ENCODE measurements at places on chromosomes 5 and 9. TPM values are rescaled to one million over a fixed set of nuclear protein-coding genes. Genes with fewer than 3 reads are reported as not detected.

GRCh38 chr5:111755942-111756381, 1.0 kb downstream of the NREP start:
- no peaks in the 10 kb centered on the region for H3K36me3 ChIP-seq
- H3K27me3 ChIP-seq, result no peaks in the 10 kb centered on the region
- H3K4me1 ChIP-seq, result peaks cover 8% of the 10 kb centered on the region
- peak overlapping the region; percentile 94 for H3K4me3 ChIP-seq
- DNase-seq, result no peak

CYLC2 gene
- not detected for total RNA-seq

DNA sequence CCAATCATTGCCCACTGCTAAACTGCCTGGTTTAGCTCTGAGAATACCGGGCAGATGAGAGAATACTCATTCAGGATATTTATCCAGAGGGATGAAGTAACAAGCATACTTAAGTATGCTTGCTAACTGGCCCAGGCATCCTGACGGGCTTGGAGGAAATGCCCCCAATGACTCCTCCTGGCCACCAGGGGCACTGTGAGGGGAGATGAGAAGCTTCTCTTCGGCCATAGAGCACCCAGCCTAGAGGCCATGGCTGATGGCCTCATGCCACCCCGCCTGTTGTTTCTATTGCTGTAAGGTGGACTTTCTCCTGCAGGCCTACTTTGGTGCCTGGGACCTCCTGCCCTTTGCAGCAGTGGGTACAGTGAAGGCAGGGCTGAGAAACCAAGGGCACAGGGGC, 134.5 kb upstream of the FSTL4 start:
- no peaks in the 10 kb centered on the region for H3K4me1 ChIP-seq
- DNase-seq, result no peak
- H3K27me3 ChIP-seq, result peaks cover 7% of the 10 kb centered on the region
- no peaks in the 10 kb centered on the region for H3K36me3 ChIP-seq

DNA sequence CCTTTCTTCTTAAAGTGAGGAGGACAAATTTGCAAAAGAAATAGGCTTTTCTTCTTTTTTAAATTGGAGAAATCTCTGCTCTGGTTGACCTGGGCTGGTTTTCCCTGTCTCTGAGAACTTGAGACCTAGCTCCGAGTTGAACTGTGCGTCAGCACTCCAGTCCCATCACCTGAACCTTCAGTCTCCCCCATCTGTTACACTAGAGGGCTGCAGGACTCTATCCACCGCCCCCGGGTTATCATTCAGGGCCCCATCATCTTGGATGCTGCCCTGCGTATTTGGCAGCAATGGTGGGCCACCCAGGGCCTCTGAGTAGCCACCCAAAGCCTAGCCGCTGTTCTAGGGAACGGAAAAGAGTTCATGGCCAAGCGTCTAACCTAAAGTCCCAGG, 2.5 kb downstream of the FOXE1 start:
- H3K4me1 ChIP-seq, result peaks cover 10% of the 10 kb centered on the region
- DNase-seq, result no peak
- H3K27me3 ChIP-seq, result peaks cover 55% of the 10 kb centered on the region
- no peaks in the 10 kb centered on the region for H3K36me3 ChIP-seq
- no peak overlapping the region for H3K27ac ChIP-seq
- no peak overlapping the region for H3K4me3 ChIP-seq

GRCh38 chr9:90180381-90180780, 462.2 kb downstream of the DIRAS2 start:
- H3K4me1 ChIP-seq, result no peaks in the 10 kb centered on the region
- H3K4me3 ChIP-seq, result no peak overlapping the region
- peaks cover 12% of the 10 kb centered on the region for H3K27me3 ChIP-seq
- DNase-seq, result no peak
- H3K36me3 ChIP-seq, result no peaks in the 10 kb centered on the region
- H3K27ac ChIP-seq, result no peak overlapping the region

DNA sequence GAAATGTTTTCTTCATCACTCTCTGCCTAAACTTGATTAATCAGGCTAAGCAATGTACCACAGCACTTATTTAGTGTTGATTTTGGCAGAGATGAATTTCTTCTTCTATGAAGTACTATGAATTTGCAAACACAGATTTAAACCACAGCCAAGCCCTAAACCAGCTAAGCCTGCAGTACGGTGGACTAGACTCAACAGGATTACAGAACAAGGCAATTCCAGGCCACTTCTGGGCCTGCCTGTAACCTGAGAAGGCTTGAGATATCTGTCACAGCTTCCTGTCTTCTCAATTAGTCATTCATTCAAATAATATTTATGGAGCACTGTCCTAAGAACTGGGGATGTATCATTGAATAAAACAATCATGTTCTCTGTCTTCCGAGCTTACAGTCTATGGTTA, 32.4 kb upstream of the CAST start:
- H3K27me3 ChIP-seq, result peaks cover 14% of the 10 kb centered on the region
- no peaks in the 10 kb centered on the region for H3K36me3 ChIP-seq
- H3K4me3 ChIP-seq, result no peak overlapping the region
- H3K27ac ChIP-seq, result no peak overlapping the region

SCAI gene
- 5.4 TPM for total RNA-seq

DNA sequence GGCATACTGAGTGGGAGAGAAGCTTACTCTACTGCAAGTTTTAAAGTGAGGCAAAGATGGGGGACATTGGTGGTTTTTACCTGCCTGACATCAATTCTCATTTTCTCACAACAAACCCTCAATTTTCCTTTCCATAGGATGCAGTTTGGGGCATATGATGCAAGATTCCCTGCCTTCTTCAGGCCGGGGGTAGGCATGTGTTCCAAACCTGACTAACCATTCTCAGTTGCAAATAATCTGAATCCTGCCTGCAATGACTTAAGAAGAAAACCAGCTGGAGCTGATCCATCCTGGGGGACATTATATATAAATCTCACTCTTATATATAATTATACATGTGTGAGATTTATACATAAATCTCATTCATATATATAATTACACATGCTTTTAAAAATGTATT, 223.6 kb upstream of the EFNA5 start:
- no peak overlapping the region for H3K4me3 ChIP-seq
- H3K27me3 ChIP-seq, result no peaks in the 10 kb centered on the region
- H3K4me1 ChIP-seq, result no peaks in the 10 kb centered on the region
- DNase-seq, result no peak
- H3K36me3 ChIP-seq, result no peaks in the 10 kb centered on the region
- no peak overlapping the region for H3K27ac ChIP-seq

GRCh38 chr5:68542207-68542606, 326.7 kb downstream of the PIK3R1 start:
- H3K4me1 ChIP-seq, result no peaks in the 10 kb centered on the region
- H3K36me3 ChIP-seq, result no peaks in the 10 kb centered on the region
- no peak for DNase-seq
- H3K4me3 ChIP-seq, result no peak overlapping the region
- H3K27me3 ChIP-seq, result peaks cover 35% of the 10 kb centered on the region
